Stimulated activated CD4-positive, alpha-beta T cell treated with anti-CD3 and anti-CD28 coated beads, Interleukin-4, amount 100 ng/mL, for 24 hours (primary cell): ENCODE measurements at places on chromosomes 13 and 19.

DNA sequence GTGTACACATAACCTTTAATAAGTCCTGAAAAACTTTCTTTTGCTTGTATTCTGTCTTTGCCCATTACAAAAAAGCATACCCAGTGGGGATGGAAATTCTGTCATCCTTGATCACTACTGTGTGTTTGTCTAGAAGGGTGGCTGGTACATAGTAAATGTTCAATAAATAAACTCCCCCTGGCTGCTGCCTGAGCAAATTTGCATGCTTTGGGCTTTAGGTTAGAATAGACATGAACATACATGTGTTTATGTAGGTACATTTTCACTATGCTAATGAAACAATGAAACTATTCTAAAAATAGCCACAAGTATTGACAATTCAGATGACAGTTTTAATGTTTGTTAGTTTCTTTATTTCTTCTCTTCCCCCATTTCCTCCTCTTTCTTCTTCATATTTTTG lies 36.1 kb downstream of the TNFSF13B start:
- DNase-seq: no peak

GRCh38 chr19:1261538-1261797 lies 7.7 kb upstream of the CIRBP start:
- DNase-seq: no peak

- DNase-seq: no peak
Observed at GRCh38 chr19:17527326-17527725, 15.9 kb downstream of the PGLS start.

DNA sequence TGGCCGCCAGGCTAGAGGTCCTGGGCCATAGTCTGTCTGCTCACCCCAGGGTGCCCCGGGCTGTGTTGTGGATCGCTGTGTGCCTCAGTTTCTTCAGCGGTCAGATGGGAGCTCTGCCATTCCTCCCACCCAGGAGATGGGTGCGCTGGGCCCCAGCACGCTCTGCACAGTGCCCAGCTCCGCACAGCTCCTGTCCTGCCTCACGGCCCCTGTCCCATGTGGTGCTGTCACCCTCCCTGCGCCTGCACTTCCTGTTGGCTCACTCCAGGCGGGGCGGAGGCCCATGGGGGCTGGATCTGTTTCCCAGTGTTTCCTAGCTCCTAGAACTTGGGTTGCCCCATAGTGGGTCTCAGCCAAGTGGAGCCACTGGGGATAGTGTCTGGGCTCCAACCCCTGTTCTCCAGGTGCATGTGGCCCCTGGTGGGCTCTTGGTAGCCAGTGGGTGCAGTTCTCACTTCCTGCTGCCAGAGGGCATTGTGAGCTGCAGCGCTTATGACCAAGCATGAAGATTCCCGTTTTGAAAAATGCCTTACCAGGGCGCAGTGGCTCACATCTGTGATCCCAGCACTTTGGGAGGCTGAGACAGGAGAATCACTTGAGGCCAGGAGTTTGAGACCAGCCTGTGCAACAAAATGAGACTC lies 69.8 kb downstream of the KDM4B start:
- DNase-seq: no peak

DNA sequence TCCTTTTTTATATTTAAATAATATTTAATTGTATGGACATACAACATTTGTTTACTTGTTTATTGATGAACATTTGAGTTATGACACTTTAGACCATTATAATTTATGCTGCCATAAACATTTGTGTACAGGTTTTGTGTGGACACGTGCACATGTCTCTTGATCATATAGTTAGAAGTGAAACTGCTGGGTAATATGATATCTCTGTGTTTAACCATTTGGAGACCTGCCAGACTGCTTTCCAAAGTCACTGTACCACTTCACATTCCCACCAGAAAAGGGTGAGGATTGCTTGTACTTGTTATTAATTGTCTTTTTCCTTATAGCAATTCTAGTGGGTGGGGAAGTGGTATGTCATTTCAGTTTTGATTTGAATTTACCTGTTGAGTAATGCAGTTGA lies 145.6 kb upstream of the KLHL1 start:
- no peak for DNase-seq

- no peak for DNase-seq
Observed at GRCh38 chr13:42880056-42880605, 98.7 kb downstream of the FAM216B start.

GRCh38 chr13:20141238-20142022 lies 19.4 kb downstream of the GJA3 start:
- DNase-seq: no peak

DNA sequence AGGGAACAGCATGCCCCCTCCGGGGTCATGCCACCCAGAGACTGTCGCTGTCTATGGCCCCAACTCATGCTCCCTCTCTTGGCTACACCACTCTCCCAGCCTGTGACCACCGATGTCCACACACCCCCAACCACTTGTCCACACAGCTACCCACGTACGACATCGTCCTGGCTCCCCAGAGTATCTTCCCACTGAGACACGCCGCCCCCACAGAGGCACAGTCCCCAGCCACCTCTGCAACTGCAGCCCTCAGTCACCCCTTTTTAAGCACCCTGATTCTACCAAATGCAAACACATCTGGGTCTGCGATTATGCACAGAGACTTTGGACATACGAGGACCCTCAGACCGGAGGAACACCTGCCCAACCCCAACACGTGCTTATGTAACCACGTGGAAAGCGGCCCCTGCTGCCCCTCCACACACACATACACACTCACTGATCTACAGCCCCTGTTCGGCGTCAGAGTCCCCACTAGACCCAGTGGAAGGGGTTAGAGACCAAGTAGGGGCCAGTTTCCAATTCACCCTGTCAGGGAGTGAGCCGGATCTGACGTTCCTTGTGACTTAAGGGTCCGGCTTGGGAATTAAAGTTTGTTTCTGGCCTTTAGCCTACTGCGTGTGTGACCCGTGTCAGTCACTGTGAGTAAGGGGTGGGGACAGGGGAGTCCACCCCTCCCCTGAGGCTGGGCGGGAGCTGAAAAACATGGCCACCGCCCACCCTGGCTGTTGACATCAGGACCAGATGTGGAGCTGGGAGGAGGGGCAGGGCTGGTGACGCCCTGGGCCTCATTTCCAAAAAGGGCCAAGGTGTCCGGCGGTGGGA lies 11.9 kb upstream of the AXL start:
- no peak for DNase-seq

DNA sequence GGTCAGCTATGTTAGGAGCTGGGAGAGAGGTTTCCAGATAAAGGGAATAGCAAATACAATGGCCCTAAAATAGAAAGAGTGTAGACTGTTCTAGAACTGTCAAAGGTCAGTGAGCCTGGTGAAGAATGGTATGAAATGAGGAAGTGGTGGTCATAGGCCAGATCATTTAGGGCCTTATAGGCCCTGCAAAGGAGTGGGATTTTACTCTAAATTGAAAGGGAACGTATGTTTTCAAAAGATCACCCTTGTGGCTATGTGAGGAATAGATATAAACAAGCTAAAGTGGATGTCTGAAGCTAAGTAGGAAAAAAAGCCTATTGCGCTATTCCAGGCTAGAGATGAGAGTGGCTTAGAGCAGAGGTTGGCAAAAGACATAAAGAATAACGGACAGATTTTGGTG lies 70.7 kb upstream of the TDRD3 start:
- DNase-seq: no peak

- peak; percentile 70 for DNase-seq
Observed at GRCh38 chr19:50486823-50487515, 10.3 kb upstream of the GARIN5A start.

GRCh38 chr13:80727321-80727975 lies 386.5 kb upstream of the SPRY2 start:
- no peak for DNase-seq

GRCh38 chr19:34118879-34119748 lies 53.2 kb upstream of the LSM14A start:
- no peak for DNase-seq

- no peak for DNase-seq
Observed at GRCh38 chr19:49771674-49772139, 4.9 kb downstream of the AP2A1 start.

DNA sequence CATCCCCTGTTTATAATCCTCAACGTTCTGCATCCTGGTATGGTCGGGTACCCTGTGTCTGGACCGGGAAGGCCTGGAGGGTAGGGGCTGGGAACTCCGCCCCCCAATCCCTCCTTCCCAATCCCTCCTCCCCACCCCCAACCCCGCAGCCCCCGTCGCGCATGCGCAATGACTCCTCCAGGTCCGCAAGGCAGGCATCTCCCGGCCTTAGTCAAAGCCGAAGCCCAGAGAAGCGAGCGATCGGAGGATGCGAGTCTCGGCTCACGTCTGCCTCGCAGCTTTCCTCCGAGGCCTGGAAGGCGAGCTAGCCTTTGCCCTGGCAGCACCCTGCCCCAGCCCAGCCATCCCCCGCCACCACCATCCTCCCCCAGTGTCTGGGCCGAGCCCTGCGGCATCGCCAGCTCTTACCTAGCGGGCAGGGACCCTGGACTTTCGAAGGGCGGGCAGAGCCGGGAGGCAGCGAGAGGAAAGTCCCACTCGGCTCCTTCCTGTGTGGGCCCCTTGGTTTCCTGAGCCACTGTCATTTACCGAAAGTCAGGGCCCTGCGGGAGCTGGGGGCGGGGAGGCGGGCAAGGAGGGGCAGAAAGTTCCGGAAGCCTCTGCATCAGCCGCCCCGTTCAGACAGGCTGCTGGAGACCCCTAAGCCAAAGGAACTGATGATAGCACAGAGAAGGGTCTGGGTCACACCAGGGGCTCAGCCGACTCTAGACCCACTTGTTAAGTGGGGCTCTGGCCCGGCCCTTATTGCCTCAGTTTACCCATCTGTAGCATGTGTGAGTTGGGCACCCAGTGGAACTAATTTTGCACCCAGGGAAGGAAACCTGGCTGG lies at the start of gene JAK3:
Gene JAK3, minus strand, starts transcription at position 445 of the 829 bp plus-strand sequence. CDS start 3,565 bp downstream, outside the sequence.
- DNase-seq: peak; percentile 92

GRCh38 chr13:23767838-23768237 lies 121.4 kb downstream of the MIPEP start:
- DNase-seq: no peak

DNA sequence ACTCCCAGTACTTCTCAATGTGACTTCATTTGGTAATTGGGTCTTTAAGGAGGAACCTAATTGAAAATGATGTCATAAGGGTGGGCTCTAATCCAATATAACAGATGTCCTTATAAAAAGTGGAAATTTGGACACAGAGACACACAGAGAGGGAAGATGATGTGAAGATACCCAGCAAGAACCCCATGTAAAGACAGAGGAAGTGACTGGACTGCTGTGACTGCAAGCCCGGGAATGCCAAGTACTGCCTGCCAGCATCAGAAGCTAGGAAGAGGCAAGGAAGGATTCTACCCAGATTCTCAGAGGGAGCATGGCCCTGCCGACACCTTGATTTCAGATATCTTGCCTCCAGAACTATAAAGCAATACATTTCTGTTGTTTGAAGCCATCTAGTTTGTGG lies 239.3 kb downstream of the KCTD12 start:
- no peak for DNase-seq

DNA sequence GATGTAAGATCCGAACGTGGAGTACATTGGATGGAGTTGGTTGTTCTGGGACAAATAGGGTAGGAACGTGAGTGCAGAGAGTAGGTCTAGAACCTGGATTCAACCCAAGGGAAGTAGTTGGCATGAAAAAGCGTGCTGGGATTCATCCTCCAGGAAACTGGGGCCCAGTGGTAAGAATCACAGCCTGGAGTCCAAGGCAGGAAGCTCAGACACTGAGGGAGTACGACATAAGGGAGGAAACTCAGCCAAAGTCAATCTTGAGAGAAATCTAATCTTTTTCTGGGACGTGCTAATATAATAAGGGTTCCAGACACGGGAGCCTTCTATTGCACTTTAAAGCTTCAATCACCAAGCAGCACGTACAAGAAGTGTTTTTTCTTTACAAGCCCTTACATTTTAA lies 46.4 kb downstream of the DLEU7 start:
- no peak for DNase-seq

DNA sequence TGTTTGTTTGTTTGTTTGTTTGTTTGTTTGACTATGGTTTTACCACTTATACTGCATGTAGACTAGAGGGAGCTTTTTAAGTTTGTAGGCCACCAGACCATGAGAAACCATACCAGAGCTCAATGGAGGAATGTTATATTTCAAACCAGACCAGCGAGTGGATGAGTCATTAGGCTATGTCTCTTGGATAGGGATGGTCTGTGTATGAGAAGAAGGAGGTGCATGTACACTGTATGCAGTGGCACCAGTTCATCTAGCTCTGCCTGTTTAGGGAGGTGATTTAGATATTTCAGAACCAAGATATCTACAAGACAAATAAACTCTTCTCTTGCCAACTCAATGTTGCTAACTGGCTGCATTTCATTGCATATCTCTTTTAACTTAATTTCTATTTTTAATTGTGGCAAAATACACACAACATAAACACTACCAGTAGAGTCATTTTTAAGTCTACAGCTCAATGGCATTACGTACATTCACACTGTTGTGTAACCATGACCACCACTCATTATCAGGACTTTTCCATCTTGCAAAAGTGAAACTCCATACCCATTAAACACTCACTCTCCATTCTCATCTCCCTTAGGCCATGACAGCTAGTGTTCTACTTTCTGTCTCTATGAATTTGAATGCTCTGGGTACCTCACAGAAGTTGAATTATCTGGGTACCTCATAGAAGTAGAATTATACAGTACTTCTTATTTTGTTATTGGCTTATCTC lies 29.2 kb downstream of the SYDE1 start:
- DNase-seq: no peak

GRCh38 chr19:2974342-2975041 lies 2.9 kb upstream of the TLE6 start:
- DNase-seq: no peak

- DNase-seq: no peak
Observed at GRCh38 chr13:37878496-37878895, 8.9 kb upstream of the TRPC4 start.

DNA sequence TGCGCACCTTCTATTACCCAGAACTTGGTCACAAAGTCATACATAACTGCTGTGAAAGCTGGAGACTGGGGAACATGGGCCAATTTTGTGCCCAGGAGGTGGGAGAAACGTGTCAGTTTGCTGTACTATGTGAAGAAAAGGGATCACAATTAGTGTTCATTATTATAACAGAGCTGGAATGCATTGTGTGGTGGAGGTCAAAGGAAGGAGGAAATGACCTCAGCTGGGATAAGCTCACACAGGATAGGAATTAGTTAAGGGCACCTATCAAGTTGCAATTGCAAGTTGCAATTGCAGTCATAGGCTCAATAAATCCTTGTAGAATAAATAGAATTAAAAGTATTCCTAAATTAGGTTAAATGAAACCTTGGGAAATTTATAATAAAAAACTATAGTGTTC lies 103.9 kb upstream of the OBI1 start:
- DNase-seq: no peak

GRCh38 chr13:30910676-30911075 lies 4.6 kb downstream of the MEDAG start:
- DNase-seq: no peak

DNA sequence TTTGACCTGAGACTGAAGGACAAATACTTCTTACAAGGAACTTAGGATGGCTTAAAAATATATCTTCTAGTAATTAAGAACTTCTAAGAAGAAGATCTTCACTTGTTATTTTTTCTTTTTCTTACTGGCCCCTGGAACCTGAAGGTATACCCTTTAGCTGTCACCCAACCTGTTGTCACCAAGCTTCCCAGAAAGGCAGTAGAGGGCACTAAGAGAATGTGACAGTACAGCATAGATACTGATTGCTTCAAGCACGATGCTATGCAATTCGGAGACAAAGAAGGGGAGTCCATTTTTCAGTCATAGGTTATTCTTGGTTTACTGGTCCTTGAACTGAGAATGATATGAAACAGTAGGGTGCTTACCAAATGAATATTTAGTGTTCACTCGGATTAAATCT lies 208.3 kb upstream of the PCDH9 start:
- DNase-seq: no peak

- DNase-seq: no peak
Observed at GRCh38 chr19:30856376-30856775, 484.2 kb downstream of the ZNF536 start.

GRCh38 chr13:94864474-94864873 lies 152.1 kb upstream of the SOX21 start:
- no peak for DNase-seq

- DNase-seq: no peak
Observed at GRCh38 chr19:4071610-4072009, 4.9 kb upstream of the ZBTB7A start.
